Sigmoid colon (tissue), 7 donors: ENCODE measurements at places on chromosomes 12 and 14.

DNA sequence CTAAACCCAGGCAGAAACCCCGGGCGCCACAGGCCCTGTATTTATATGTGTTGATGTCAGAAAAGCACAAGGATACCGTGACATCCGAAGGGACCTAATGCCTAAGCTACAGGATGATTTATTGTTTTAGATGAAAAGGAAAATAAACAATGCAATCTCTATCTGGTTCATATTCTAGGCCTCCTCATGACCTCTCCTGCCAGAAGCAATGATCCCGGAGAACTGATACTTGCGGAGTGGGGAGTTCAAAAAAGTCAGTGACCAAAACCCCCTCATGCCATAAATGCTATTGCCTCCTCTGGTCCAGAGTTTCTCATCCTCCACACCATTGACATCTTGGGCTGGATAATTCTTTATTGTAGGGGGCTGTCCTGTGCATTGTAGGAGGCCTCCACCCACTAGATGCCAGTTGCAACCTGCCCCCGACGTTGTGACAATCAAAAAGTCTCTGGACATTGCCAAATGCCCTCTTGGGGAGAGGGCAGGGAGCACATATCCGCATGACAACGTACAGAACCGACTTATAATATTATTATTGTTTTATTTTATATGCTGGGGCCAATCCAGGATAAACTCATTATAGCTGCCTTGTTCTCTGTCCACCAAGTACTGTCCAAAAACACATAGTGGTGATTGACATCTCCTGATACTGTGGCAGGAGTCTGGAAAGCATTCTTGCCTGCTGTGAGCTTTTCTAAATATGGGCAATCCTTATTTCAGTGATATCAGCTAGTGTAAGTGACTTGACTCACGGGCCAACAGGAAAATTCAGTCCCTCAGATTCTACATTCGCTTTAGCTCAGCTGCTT is 1.1 kb upstream of the CSRP2 start:
- no peak for DNase-seq

DNA sequence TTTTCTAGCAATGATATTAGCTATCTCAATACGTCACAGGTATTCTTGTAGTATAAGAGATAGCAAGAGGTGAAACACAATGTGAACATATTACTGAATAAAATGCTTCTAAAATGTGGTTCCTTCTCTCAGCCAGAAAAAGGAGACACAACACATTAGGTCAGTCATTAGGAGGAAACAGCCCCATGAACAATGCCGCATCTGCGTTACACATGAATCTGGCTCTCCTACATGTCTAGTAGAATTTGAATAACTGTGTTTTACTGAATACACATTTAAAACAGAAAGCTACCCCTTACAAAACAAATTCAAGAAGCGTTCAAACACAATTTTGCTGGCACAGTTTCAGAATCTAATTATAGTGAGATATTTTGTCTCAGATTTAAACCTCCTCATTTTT is 51.6 kb downstream of the EFCAB11 start:
- no peak for DNase-seq

DNA sequence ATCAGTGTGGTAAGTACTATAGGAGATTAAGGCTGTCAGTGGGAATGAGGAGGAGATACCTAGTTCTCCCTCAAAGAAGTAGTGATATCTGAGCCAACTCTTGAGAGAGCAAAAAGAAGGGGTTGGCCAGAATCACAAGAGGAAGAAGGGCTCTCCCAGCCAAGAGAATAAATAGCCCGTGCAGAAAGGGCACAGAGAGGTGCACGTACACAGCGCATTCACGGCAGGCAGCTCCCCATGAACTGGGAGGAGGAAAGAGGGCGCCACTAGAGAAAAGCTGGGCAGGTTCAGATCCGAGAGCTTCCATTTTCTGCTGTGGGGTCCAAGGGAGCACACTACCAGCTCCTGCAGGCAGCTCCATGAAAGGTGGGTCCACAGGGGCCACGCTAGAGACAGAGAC is 59.9 kb downstream of the PPP2R5E start:
- no peak for DNase-seq

GRCh38 chr14:87492561-87492960 is 500.4 kb downstream of the GALC start:
- no peak for DNase-seq

DNA sequence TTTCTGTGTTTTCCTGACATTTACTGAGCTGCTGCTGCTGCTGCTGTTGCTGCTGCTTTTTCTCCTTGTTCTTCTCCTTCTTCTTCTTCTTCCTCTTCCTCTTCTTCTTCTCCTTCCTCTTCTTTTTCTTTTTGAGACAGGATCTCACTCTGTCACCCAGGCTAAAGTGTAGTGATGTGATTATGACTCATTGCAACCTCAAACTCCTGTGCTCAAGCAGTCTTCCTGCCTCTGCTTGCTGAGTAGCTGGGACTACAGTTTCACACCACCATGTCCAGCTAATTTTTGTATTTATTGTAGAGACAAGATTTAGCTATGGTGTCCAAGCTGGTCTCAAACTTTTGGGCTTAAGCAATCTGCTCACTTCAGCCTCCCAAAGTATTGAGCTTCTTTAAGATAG is 95.8 kb downstream of the TMTC3 start:
- no peak for DNase-seq

DNA sequence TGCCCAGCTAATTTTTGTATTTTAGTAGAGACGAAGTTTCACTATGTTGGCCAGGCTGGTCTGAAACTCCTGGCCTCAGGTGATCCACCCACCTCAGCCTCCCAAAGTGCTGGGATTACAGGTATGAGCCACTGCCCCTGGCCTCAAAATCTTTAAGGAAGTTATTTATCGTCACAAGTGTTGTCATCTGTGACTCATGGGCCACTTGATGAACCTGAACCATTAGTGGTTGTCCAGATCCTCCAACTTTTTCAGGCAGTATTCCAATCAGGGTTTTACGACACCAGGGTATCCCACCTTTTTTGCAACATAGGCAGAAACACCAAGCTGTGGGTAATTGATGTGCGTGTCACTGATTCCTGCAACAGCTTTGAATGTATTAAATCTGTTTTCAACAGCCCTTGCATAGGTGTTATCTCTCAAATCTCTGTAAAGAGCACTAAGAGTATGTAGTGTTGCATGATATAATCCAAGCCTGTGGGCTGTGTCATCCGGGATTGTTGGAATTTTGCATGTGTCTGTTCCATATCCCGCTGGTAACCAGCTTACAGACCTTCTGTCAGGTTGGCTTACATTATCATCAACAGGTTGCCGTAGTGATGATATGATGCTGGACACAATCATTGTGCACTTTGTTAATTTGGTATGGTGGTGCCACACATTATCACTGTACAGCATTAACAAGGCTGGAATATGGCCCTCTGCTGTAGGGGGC is 79.3 kb upstream of the SCN8A start:
- DNase-seq: no peak

GRCh38 chr12:37666069-37666781 is 650.3 kb upstream of the ALG10B start:
- DNase-seq: no peak

DNA sequence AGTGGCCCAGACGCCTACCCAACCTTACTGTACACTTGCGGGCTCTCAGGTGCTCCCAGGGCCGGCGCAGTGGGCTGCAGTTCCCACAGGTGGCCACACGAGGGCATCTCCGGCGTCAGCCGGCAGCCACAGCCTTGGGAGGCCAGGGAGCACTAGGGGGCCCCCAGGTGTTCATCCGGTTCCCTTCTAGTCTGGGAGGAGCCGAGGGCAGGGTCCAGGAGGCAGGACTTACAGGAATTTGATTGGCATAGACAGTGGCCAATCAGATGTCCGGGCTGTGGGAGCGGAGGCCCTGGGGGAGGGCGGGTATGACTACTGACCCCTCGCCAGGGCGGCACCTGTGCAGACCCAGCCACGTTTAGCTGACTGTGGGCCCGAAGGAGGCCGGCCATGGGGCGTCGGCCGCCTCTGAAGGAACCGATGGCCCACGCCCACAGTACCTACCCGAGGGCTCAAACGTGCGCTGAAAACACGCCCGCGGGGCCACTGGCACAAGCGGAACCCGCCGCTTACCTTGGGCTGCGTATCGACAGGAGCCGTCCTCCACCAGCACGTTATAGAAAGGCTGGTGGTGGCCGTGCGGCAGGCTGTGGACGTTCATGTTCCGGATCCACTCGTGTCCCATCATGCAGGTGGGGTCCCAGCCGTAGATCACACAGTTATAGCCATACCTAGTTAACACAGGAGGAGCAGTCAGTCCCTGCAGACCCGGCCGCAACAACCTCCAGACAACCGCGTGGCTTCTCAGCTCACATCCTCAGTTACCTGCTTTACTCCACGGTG is 34.8 kb downstream of the FBXO21 start:
- no peak for DNase-seq

DNA sequence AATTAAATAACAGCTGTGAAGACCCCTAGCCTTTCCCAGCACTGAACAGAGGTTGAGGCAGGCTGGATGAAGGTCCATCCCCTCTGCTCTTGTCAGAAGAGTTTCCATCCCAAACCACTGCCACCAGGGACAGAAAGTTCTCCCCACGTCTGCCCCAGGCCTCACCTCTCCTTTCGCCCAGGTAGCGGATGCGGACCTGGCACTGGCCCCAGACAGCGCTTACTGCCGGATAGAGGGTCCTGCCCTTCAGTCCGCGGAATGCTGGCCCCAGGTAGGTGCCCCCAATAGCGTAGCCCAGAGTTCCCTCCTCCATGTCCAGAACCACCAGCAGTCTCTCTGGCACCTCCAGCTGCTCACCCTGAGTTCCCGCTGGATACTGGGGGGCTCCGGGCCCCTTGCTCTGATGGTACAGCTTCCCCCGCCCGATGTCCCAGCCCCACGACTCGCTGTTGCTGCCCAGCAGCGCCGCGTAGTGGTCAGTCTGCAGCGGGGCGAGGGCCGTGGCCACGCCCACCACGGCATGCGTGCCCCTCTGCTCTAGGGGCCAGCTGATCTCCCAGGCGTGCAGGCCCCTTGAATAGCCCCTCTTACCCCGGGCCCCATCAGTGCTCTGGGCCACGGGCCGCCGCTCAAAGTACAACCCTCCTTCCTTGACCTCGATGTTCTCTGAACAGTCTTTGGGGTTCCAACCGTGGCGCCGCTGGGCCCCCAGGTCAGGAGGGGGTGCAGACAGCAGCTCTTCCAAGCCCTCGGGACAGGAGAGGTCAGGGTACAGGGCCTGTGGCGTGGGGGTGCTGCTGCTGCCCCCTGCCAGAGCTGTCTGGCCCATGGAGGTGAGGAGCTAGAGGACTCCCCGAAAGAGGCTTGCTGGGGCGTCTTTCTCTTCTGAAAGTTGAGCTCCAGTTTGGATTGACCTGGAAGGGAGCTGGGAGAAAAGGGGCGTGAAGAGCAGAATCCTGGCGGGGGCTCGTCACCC is 742 bp downstream of the SPSB2 start:
- DNase-seq: peak; percentile 91

GRCh38 chr14:96422992-96423391 is 31.1 kb downstream of the AK7 start:
- DNase-seq: no peak

DNA sequence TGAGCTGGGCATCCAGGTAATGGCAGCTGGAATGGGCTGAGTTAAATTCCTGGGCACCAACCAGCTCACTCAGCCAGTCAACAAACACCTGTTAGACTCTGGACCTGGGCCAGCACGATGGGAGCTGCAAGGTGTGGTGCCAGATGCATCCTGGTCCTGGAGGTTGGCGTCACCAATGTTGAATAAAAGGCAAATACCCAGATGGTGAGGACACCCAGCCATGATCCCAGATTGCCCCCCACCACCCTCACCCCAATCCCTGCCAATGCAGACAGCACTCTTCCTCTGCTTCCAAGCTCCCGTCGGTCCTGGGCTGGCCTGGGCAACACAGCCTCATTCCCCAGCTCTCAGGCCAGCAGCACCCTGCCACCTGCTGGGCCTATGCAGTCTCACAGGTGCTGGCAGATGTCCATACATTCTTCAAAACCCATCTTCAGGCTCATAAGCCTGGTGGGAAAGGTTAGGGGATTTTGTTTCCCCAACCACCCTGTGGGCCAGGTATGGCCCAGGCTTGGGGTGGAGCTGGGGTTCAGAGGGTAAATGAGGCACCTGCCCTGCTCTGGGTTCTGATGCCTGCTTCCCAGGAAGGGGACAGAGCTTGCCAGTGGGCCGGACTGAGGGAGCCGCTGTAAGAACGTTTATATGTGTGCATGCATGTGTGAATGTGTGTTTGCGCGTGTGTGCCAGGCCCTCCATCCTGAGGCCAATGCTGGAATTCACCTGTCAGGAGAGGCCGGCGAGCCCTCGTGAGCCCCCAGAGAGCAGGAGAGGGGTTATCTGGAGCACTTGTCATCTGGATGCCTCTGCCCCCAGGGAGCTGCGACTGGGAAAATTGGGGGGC is 58.0 kb downstream of the LGMN start:
- peak; percentile 63 for DNase-seq

DNA sequence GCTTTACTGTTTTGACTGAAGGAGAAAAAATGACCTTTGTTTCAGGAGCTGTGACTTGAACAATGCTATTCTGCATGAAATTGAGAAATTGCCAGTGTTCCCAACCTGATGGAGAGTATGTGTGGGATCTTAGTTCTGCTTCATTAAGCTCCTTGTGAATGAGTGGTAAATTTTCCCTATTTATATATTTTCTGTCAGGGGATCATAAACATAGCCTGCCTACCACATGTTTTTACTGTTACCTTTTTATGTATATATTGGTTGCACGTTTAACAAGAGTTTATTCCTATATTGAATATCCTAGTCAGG is 271.7 kb downstream of the PDZRN4 start:
- DNase-seq: no peak
